Activated CD8-positive, alpha-beta memory T cell treated with anti-CD3 and anti-CD28 coated beads, Interleukin-2, amount 10 ng/mL, durations not matched to agents 7 days and 5 days (primary cell): ENCODE measurements at places on chromosomes 1 and 21.

DNA sequence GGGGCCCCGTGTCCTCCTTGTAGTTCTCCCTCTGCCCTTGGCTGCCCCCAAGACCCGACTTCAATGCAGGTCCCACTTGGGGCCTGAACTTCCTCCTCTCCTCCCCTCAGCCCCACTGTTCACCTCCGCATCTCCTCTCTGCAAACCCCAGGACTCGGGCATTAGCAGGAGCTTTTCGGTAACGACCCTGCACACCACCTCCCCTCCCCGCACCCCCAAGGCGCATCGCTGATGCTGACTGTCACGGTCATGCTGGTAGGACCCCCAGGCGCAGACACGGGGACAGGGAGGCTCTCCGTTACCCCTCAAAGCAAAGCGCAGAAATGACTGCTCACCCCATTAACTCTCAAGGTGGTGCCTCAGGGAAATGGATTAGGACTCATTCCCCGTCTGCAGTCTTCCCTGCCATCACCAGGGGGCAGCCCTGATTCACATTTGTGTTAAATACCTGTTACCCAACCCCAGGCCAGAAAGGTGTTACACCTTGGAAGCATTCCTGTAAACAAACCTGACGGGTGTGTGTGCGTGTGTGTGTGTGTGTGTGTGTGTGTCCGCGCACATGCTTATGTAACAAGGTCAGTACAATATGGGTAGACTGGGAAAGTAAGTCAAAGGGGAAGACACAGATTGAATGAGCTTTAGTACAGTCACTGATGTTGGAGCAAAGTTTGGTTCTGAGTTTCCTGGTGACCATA is 6.4 kb upstream of the GUCA2B start:
- DNase-seq = peak; percentile 78
- H3K27me3 ChIP-seq = peaks cover 15% of the 10 kb centered on the region
- H3K36me3 ChIP-seq = no peaks in the 10 kb centered on the region
- H3K4me1 ChIP-seq = peaks cover 7% of the 10 kb centered on the region

- no peaks in the 10 kb centered on the region for H3K36me3 ChIP-seq
- H3K27ac ChIP-seq = no peak overlapping the region
- H3K4me3 ChIP-seq = no peak overlapping the region
- no peak for DNase-seq
- H3K4me1 ChIP-seq = no peaks in the 10 kb centered on the region
Observed at GRCh38 chr21:35627462-35627861, 432.9 kb downstream of the SETD4 start.

- H3K27me3 ChIP-seq = no peaks in the 10 kb centered on the region
- no peaks in the 10 kb centered on the region for H3K36me3 ChIP-seq
- no peaks in the 10 kb centered on the region for H3K4me1 ChIP-seq
- no peak for DNase-seq
- no peak overlapping the region for H3K4me3 ChIP-seq
Observed at GRCh38 chr1:105724286-105724685, 1332.2 kb upstream of the PRMT6 start.

- H3K4me1 ChIP-seq = no peaks in the 10 kb centered on the region
- peaks cover 11% of the 10 kb centered on the region for H3K27me3 ChIP-seq
- H3K27ac ChIP-seq = no peak overlapping the region
- no peak overlapping the region for H3K4me3 ChIP-seq
- no peak for DNase-seq
Observed at GRCh38 chr1:197076585-197076984, 9.5 kb upstream of the F13B start.

DNA sequence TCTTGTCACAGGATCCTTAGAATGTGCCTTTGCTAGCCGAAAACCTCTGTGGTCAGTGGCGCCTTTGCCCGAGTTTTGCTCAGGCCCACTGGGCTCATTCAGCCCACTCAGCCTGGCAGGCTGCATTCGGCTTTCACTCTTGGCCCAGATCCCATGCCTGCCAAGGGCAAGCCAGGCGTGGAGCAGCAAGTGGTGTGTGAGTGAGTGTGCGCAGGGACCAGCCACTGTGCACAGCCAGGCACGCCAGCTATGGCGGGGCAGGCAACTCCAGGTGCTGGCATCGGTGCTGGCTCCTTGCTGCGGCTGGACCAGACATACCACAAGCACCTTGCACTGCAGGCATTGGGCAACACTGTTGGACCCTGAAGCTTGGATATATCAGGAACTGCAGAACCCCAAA is 1145.1 kb upstream of the NCAM2 start:
- no peaks in the 10 kb centered on the region for H3K27me3 ChIP-seq
- H3K4me3 ChIP-seq = no peak overlapping the region
- no peak for DNase-seq
- H3K36me3 ChIP-seq = no peaks in the 10 kb centered on the region
- no peaks in the 10 kb centered on the region for H3K4me1 ChIP-seq
- no peak overlapping the region for H3K27ac ChIP-seq

- H3K36me3 ChIP-seq = no peaks in the 10 kb centered on the region
- no peak overlapping the region for H3K4me3 ChIP-seq
- no peak for DNase-seq
- peaks cover 3% of the 10 kb centered on the region for H3K27me3 ChIP-seq
Observed at GRCh38 chr1:201663491-201664113, 124.7 kb downstream of the NAV1 start.

- H3K27me3 ChIP-seq = no peaks in the 10 kb centered on the region
- H3K36me3 ChIP-seq = peaks cover 50% of the 10 kb centered on the region
- H3K27ac ChIP-seq = no peak overlapping the region
- no peak overlapping the region for H3K4me3 ChIP-seq
- DNase-seq = no peak
- H3K4me1 ChIP-seq = peaks cover 2% of the 10 kb centered on the region
Observed at GRCh38 chr1:96808191-96808590, 86.6 kb downstream of the PTBP2 start.
